T-cell (primary cell): ENCODE measurements at places on chromosomes 2 and 18.
A peak's percentile ranks its signal among the peaks of the same experiment; 100 is the strongest.

DNA sequence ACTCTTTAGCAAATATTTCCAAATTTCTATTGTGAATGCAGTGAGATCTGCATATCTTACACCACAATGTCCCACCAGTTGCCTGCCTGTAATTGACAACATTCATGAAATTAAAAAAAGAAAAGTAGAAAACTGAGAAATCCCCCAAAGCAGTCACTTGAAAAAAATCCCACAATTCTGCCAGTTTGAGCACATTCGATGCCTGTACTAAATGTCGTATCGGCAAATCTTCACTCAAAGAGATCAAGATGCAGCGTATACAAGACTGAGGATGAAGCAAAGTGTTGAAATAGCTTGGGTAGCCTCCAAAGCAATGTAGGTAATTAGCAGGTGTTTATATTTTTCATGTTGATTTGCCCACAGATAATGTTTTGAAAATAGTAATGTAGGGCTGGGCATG is 186.7 kb upstream of the ZEB2 start:
- DNase-seq: no peak

- DNase-seq: no peak
These were observed 49.5 kb downstream of the INHBB start for GRCh38 chr2:120395221-120396012.

DNA sequence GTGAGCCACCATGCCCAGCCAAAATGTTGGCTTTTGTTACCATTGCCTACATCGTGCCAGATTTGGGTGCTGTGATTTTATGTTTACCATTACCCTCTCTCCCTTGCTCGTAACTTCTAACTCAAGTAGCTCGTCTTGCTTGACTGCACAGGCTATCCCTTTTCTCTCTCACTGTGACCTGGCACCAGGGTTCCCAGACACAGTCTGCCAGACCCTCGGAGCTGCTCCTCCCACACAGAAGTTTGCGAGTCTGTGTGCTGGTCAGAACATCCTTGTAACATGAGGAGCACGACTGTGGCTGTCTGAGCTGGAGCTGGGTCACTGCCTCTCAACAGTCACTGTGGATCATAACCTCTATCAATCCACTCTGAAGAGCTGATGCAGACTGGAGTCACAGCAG is 152.5 kb upstream of the ACKR3 start:
- no peak for DNase-seq

DNA sequence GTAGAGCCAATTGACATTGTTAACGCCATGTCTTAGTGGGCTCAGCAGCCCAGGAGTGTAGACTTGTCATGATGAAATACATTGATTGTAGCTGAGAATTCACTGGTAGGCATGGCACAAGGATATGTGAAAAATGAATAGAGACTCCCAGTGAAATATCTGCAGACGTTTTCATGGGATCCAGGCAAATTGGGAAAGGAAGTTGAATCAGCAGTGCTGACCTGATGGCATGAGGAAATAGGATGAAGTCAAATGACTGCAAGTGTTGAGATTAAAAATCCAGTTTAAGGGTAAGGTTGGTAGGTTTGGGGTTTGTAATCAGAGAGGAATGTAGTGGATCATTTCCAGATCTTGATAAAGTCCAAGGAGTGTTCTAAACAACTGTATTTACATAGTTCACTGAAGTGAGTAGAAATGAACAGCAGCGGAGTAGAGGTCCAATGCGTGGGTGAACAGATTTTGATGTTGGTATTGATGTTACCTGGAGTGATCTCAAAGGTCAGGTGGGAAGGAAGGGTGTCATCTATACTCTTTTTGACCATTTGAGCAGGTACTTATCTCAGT is 24.6 kb downstream of the INSIG2 start:
- no peak for DNase-seq

- no peak for DNase-seq
These were observed 297.5 kb downstream of the PIEZO2 start for GRCh38 chr18:10851824-10852319.

DNA sequence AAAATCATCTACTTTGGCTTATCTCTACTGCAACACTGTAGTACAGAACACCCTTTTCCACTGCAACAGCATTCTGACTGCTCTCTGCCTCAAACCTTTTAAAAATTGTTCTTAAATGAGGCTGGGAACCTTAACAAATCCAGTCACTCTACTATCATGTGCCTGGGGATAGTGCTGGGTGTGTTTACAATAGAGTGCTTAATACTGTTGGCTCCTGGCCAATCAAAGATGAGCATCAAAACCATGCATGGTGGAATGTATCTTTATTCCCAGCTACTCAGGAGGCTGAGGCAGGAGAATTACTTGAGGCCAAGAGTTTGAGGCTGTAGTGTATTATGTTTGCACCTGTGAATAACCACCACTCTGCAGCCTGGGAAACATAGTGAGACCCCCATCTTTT is 7.4 kb downstream of the ANKAR start:
- DNase-seq: no peak

DNA sequence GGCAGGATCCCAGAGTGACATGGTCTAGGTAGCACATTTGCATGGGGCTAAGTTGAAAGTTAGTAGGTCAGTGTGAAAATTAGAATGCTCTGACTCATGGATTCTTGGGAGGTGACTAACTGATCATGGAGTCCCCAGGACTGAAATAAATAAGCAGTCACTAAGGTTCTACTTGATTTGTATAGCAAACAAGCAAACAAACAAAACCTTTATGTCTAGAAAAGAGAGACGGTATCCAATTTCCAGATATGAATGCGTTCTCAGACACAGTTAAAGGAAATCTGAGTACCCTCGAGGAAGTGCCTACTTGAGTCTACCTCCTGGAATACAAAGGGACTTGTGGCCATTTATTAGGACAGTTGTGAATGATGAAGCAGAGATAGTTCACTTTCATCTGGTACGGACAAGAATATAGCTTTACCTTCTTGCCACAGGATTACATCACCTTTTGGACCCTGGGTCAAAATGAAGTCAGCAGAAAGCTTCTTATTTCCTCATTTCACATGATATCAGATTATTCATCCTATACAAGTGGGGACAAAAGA is 54.3 kb upstream of the AGPS start:
- no peak for DNase-seq

DNA sequence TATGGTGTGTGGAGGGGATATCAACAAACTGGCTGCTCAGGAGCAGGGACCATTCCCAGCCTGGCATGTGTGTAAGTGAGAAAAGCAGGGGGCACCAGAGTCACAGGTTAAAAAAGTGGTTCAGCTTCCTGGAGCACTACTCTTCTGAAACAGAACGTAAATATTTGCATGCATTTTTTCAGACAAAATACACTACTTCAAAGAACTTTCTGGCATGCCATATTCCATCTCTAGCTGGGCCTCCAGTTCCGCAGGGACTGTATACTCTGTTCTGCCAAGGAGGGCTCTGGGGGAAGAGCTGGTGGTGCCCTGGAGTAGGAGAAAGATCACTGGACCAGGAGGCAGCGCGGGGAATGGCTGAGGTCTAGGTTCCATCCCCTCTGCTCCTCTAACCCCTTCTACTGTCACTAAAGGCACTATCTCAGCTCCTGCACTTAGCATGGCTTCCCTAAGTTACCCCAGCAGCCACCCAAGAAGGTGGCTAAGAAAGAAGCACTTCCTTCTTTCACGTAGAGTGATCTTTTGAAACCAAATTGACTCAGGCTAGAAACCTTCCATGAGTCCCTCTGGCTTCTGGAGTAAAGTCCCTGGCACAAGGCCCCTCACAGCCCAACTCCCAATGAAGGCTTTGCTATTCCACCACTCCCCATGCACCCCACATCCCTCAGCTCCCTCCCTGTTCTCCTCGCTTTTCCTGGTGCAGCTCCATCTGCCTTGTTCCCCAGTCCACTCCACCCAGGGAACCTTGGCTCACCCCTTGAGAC is 57.6 kb upstream of the CABLES1 start:
- DNase-seq: no peak

GRCh38 chr2:120396861-120397811 is 51.2 kb downstream of the INHBB start:
- no peak for DNase-seq

GRCh38 chr2:232477751-232478510 is 9.7 kb downstream of the ECEL1 start:
- no peak for DNase-seq

DNA sequence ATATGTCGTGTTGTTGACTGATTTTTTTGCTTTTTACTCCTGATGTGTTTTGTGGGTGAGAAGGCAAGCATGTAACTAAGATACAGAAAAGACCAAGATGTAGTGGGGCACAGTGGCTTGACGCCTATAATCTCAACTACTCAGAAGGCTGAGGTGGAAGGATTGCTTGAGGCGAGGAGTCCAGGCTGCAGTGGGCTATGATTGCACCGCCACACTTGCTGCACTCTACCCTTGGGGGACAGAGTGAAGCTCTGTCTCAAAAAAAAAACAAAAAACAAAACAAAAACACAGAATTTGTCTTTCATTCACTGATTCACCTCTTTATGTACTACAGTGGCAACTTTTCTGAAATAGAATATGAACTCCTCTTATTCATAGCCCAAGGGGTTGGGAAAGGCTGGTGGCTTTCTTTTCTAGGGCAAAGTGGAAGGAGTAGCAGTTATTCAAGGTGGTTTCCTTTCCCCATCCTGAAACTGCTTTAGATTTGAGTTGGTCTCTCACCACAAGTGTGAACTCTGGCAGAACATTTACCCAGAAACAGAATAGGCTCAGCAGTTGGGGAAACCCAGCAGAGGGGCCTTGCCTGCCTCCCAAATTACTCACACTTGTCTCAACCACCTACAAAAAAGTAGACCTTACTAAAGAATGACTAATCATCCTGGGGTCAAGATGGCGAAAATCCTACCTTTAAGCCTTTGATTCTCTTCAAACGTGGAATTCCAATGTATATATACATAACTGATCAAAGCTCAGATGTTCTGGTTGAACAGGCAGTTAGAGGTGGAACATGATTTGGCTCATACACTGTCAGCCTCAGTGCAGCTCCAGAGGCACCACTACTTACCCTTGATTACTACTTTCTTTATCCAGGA is 6.5 kb downstream of the TANK start:
- peak; percentile 15 for DNase-seq

DNA sequence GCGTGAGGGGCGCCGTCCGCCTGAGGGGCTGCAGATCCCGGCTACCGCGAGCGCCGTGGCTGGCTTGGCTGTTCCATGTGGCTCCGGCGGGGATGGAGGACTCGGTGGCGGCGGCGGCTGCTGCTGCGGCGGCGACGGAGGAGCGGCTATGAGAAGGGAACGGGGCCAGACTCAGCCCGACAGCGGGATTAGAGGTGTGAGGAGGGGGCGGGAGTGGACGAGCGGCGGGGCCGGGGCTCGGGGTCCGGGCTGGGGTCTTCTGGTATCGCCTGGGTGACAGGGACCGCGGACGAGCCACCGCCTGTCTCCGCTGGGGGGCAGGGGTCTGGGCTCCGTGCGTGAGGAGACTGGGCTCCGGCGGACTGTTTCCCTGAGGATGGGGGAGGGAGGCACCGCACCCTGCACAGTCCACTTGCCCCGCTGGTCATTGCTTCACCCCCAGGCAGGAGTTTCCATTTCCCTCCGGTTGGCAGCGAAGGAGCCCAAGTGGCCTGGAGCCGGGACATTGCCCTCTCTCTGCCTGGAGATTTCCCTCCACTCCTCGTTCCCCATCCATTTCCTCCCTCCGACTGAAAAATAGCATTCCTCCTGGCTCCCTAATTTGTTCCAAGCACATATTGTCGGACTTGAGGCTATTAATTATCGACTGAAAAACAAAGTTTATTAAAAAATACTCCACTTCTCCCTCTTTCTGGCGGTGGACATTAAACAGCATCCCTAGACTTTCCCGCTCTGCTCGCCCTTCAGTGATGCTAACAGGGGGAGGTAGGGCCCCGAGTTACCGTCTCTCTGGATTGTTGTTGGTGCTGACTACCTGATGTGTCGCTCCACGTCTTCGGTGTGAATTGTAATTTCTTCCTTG is 577 bp downstream of the EHBP1 start:
- no peak for DNase-seq

DNA sequence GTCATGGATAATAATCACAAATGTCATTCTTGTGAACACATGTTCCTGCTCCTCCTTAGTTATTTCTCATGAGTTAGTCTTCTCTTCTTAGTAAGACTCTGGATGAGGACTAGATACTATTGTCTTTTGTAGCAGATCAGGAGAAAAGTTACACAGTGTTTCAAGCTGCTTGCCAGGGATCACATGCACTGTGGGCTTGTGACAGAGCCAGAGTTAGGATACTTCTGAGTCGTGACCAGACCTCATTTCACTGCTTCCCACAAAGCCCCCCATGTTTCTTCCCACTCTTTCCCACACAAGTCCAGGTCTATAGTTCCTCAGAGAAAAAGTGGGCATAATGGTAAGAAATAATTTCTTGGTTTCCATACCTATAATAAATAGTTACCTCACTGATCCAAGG is 80.2 kb upstream of the LRATD1 start:
- DNase-seq: no peak

DNA sequence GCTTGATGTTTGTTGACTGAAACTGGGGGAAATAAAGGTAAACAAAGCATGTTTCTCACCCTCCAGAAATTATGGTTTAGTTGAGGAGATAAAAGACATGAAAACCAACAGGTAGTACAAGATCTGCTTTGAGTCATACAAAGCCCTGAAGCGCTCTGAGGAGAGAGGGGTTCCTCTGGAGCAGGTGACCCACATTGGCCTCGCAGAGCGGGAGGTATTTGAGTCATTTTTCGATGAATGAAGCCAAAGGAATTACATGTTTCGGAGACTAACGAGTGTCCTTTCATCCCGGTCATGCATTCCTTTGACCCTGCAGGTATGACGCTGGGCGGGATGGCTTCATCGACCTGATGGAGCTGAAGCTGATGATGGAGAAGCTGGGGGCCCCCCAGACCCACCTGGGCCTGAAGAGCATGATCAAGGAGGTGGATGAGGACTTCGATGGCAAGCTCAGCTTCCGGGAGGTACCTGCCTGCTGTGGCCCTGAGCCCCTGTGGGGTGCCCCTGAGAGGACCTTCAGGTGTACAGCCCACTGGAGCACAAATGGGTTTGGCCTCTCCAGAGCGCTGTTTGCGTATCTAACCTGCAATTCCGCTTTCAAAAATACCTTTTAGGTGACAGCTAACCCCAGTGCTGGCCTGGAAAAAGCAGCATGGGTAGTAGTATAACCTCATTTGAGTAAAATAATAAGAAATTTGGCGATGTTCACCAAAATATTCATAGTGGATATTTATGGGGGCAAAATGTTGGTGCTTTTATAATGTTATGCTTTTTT is 29.3 kb downstream of the EFHD1 start:
- no peak for DNase-seq

DNA sequence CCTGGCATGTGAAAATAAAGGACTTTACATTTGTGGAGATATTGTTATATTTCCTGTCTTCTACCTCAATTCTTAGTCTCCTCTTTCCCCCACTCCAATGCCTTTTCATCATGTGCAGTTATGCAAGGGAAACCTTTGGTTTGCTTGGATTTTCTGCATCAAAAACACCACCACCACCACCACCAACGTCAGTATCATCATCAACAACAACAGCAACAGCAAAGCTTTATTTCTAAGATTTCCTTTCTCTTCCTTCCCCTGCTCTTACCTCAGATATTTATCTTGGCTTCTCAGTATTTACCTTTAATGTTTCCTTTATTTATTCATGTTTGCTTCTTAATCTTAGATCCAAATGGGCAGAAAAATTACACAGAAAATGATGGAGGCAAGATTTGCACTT is 26.1 kb downstream of the CXCR4 start:
- no peak for DNase-seq
